ENCODE measurements at places on chromosomes 2 and 18. TPM values are rescaled to one million over a fixed set of nuclear protein-coding genes. Genes with fewer than 3 reads are reported as not detected.

The NYAP2 gene
- total RNA-seq: 0.07 TPM

The CHRND gene
- total RNA-seq: not detected

The SGO2 gene
- 46.4 TPM for total RNA-seq

DNA sequence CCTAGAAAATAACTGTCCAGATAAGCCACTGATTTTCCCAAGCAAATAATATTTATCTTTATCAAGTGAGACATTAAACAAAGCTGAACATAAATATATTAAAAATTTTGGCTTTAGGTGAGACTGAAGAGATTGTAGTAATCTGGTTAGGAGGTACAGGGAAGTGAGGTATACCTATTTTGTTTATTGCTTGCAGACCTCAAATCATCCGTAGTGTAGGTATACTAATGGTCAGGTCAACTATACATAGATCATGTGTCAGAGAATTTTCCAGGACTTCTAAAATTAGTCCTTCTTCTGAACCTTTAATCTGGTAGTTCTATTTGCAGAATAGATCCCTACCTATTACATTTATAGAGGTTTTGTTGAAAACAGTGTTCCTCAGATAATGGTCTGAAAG, 41.5 kb downstream of the SP140 start:
- DNase-seq: no peak

DNA sequence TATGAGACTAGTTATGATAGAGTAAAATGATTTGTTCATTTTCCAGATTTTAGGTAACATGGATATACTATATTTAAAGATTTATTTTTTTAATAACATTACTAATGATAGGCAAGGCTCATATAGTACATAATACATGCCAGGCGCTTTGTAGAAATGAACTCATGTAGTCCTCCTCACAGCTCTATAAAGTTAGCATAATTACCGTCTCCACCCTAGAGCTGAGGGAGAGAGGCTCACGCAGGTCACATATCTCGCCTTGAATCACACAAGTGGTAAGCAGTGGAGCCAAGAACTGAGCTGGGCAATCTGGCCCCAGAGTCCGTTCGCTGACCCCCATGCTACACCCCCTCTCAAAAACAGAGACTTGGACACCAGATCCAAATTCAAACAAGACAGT, 222.5 kb downstream of the FAM210A start:
- no peak for DNase-seq

DNA sequence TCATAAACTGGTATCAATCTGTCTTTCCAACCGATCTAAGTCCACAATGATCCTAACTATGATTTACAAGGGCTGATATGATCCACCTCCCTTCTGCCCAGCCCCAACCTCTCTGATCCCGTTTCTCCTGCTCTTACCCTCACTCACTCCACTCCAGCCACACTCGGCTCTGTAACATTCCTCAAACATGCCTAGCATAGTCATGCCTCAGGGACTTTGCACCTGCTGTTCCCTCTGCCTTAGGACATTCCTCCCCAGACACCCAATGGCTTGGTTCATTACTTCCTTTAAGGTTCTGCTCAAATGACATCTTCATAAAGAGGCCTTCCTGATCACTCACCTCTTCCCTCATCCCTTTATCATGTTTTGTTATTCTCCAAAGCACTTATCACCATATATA, 9.2 kb downstream of the DUSP11 start:
- no peak for DNase-seq

The CD8B gene
- total RNA-seq: not detected

GRCh38 chr2:106161938-106162820, 31.9 kb downstream of the UXS1 start:
- DNase-seq: no peak

DNA sequence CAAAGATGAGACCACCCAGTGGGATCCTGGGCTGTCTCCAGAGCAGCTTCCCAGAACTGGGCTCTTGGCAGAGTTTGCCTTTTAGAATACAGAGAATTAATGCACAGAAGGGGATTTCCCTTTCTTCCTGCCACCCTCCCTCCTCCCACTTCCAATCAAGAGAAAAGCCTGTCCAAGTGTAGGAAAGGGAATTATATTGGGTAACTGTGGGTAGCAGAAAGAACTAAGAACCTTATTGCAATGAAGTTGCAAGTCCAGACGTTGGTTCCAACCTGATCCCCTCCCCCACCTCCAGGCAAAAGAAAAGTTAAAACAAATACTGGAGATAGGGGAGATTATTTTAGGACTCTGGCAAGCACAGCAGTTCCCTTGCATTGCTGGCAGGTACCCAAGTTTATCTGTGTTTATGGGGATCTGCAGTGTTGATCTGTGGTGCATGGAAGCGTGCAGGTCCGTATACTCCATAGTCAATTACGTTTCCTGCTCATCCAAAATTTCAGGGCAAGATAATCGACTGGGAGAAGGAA, 114.3 kb downstream of the PRKCE start:
- no peak for DNase-seq

- DNase-seq: peak; percentile 32
These were observed 42.0 kb downstream of the DTNA start for GRCh38 chr18:34752056-34752455.

DNA sequence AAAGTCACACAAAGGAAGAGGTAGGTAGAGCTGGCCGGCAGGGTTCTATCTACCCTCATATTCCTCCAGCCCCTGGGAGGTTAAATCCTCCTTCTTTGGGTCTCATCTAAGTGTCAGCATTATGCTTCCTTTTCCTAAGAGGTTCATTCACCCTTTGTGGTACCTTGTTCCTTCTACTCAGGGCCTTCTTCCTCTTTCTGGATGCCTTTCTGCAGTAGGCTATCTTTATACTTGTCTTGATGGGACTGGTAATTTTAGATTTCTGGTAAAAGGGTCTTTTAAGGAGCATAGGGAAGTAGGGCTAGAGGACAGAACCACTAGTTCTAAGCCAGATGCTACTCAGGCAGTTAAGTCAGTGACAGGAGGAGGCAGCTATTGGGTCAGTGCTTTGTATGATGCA, 13.7 kb upstream of the TNP1 start:
- no peak for DNase-seq

GRCh38 chr2:27307545-27308358, 493 bp downstream of the UCN start:
- peak; percentile 58 for DNase-seq

The DUSP19 gene
- 3.5 TPM for total RNA-seq

- DNase-seq: no peak
These were observed 1219.8 kb upstream of the ZEB2 start for GRCh38 chr2:145739681-145740080.

- DNase-seq: no peak
These were observed 549.9 kb downstream of the CBLN2 start for GRCh38 chr18:71994273-71994672.

The SCN7A gene
- total RNA-seq: 1.0 TPM

The TM4SF20 gene
- total RNA-seq: not detected

- no peak for DNase-seq
These were observed 63.2 kb downstream of the DLGAP1 start for GRCh38 chr18:4391859-4392258.

GRCh38 chr2:173991856-173992588, 26.8 kb upstream of the SP3 start:
- no peak for DNase-seq

The ACTG2 gene
- total RNA-seq: 0.19 TPM

DNA sequence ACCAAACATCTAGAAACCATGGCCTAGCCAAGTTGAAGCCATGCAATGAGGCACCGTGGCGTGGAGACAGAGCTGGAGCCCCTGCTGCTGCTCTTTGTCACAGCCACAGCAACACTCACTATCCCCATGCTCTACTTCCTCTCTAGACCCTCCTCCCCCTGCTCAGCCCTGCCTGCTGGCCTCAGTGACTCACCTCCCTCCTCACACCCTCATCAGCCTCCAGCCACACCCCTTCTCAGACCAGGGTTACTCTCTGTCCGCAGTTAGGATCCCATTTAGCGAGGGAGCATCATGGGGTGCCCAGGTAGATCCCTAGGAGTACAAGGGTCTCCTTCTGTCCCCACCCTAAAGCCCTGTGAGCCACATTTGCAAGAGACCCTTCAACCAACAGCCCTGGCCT, 25.4 kb upstream of the SOX11 start:
- DNase-seq: no peak

DNA sequence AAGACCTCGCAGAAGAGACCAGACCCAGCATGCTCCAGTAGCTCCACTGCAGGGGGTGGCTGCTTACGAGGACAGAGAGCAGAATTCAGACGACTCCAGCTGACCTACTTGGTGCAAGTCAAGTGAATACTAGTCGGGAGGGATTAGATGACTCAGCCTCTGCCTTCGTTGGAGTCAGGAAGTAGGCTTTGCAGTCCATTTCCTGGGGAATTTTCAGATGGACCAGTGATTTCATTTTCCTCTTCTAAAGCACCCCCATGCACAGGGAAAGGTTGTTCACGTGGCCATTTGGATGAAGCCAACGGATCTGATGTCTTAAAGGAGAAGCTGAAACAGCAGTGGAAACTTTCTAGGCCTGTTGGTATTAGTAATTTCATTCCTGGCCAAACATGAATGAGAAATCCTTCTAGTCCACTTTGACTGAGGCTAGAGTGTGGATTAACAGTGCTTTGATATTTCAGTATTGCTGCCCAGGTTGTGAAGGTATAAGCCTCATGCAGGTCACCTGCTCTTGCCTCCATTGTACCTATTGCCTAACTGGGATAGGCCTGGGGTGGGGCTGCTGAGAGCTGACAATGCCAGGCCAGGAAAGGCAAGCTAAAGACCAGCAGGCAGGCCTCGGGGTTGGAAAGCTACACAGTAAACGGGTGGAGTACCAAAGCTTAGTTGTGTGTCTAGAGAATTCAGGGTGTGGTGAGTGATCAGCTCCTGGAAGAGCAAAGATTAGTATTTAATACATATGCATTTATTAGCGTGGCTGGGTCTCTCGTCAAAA, 117.6 kb upstream of the FOSL2 start:
- DNase-seq: peak; percentile 23

DNA sequence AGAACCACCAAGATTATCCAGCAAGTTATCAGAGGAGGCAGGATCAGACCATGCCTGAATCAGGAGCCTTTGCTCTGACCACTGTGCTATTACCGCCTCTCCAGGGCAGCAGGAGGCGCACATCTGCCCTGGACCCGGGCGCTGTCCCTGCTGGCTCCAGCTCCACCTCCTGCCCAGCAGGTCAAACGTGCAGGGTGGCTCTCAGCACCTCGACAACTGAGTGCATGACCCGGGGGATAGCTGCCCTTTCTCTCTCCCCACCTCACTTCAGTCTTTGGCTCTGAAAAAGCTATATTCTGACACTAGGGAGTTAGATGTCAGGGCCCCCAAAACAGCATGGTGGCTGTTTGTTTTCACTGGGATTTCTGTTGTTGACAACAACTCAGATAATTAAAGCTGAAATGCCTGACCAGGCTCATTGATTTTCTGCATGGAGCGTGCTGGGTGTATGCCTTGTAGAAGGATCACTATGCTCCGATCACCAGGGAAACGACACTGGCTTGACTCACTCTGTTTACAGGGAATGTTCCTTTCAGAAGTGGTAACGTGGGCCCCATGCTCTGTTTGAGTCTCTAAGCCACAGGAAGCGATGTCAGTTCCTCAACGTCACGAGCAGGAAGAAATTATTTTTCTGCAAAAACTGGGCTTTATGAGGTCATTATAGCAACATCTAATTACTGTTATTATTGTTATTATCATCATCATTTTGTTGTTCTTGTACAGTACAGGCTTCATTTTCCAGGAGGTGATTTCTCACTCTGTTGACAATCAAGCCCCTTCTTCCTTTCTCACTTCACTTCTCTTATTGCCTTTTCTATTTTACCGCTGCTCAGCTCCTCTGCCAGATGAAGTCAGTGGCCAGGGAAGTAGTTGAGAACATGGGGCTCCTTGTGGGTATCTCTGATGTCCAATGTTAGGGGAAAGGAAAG, 125.6 kb downstream of the PLB1 start:
- peak; percentile 70 for DNase-seq

GRCh38 chr2:227576110-227576509, 22.6 kb upstream of the SCYGR2 start:
- no peak for DNase-seq

GRCh38 chr2:150351922-150352321, 135.5 kb downstream of the RND3 start:
- no peak for DNase-seq

The KRTCAP3 gene
- total RNA-seq: 0.88 TPM

- no peak for DNase-seq
These were observed 54.7 kb downstream of the TGIF1 start for GRCh38 chr18:3504637-3505036.

The CCNYL1 gene
- total RNA-seq: 15.0 TPM

The CABYR gene
- 12.0 TPM for total RNA-seq

- DNase-seq: no peak
These were observed 551.1 kb downstream of the TNS1 start for GRCh38 chr2:217451666-217452065.

The SP5 gene
- total RNA-seq: 8.5 TPM

DNA sequence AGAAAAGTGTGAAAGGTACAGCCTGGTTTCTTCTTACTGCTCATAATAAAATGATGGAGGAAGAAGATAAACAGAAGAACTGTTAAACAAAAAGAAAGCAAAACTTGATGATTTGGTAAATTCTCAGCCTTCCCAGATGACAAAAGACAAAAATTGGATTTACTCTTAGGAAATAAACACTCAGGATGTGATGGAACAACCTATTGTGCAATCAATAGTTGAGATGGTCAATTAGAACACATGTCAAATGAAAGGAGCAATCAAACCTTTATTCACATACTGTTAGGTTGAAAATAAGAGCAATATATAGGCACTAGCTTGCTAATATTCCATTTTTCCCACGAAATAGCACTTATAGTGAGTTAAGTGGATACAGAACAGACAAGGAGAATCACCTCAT, 1174.0 kb upstream of the SLC39A10 start:
- DNase-seq: no peak

Data from neural progenitor cell (in vitro differentiated cells).